Stimulated activated naive B cell treated with anti-CD40 and anti-IgM and Interleukin-4, amounts not matched to agents 10 μg/mL and 1 μg/mL and 100 μg/mL, for 72 hours (primary cell): ENCODE measurements at places on chromosomes 1 and 21.

DNA sequence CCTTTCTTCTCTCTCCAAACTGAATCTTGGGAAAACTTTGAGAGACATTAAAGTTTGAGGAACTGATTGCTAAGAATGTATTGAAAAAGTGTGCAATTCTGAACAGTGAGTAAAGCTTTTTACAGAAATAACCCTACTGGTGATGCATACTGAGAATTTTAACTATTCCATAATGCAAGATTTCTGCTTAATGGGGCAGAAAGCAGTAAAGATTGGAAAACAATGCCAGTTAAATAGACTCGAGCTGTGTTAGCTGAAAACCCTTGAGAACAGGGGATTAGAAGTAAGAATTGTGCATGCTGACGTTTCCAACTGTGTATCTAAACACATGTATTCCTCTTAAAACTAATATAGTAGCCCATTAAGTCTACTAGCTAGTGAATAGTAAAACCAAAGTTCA is 1500.2 kb upstream of the PRMT6 start:
- DNase-seq, result no peak

DNA sequence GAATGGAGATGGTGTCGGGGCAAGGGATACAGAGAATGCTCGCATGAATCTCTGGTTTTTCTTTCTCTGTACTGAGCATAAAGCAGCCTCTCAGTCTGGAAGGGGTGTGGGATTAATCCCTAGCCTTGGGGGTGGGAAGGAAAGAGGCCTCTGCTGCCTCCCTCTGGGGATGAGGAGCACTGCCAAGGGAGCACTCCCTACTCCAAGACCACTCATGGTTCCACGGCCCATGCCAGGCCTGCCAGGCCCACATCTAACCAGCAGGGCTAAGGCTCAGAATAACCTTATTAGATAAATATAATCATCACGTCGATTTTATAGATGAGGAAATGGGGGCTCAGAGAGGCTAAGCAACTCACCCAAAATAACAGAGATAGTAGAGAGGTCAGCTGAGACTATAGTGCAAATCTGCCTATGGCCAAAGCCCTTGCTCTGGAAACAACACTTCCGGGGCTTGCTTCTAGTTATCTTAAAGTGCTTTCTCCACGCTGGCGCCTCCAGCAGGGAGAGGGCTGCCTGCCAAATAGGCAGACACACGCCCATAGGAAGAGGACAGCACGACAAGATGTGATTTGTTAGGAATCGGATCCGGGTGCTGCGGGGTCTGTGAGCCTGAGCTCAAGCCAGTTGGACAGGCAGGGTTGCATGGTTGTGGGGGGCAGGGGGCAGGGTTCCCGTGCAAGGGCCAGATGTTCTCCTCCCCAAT is 522 bp downstream of the TEX35 start:
- DNase-seq, result no peak

GRCh38 chr1:93262645-93263044 is 82.1 kb downstream of the CCDC18 start:
- DNase-seq, result no peak

DNA sequence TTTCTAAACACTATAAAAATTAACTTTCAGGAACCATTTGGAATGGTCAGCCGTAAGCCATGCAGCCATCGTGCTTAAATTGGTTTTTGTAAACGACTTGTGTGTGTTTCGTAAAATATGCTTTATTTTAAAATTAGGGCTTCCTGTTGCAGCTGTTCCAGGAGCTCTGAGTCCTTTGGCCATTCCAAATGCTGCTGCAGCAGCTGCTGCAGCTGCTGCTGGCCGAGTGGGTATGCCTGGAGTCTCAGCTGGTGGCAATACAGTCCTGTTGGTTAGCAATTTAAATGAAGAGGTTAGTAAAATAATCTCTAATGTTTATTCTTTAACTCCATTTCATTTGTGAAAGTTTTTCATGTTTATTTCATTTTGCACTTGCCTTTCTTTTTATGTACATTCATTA is 83.1 kb downstream of the PTBP2 start:
- no peak for DNase-seq

- DNase-seq, result no peak
Observed at GRCh38 chr1:32684167-32684811, 18.3 kb downstream of the SYNC start.

DNA sequence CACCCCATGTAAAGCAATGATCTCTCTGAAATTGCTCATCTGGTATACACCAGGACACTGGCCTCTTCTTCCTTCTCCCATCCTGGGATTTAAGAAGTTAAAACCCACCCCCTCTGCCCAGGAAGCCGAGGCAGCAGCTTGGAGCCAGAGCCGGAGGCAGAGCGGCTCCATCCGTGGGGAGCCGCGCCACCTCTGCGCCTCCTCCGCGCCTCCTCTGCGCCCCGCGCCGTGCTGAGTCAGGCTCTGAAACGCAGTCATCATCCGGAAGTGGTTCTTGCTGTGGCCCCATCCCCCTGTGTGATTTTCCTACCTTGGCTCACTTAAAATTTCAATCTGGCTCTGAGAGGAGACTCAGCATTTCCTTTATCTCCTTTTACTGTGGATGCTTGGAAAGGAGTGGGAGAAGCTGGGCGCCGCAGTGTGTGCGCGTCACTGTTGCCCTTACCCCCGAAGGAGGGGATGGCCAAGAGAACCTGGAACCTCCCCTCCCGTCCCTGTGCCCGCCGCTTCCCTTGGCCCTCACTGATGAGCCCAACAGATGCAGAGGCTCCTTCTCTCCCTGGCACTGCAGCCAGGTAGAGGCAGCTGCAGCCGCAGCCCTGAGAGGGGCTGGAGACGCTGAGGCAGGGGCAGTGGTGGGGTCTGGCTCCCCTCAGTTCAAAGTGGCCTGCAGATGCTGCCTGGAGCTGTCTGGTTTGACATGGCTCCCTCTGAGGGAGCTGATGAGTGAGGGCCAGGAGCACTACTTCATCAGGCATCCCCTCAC is 15.3 kb upstream of the NPHP4 start:
- DNase-seq, result no peak

DNA sequence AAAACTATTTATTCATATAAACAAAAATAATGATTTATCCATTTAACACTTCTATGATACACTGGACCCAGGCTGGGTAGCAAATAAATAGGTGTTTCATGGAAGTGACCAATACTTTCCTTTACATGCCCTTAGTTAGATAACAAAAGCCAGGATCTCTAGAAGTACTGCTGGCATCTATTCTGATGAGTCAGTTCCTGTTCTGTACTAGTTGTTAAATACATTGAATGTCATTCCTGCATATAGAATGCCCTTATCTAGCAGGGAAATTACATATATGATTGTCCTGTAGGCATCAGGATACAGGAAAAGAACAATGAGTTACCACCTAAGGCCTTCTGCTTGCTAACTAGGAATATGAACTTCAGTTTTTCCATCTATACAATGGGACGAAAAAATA is 130.8 kb downstream of the HFM1 start:
- no peak for DNase-seq

GRCh38 chr21:36639769-36640168 is 59.1 kb upstream of the SIM2 start:
- DNase-seq, result no peak

- no peak for DNase-seq
Observed at GRCh38 chr1:22972760-22973159, at the start of gene LACTBL1. TSS of gene LACTBL1 (minus strand) at chr1:22972866. CDS start at chr1:22972316, 550 bp downstream.

- DNase-seq, result no peak
Observed at GRCh38 chr1:226657895-226658545, 81.1 kb downstream of the ITPKB start.

- DNase-seq, result no peak
Observed at GRCh38 chr1:103416681-103417286, 108.7 kb upstream of the RNPC3 start.

- DNase-seq, result no peak
Observed at GRCh38 chr1:231763456-231763855, 136.9 kb downstream of the DISC1 start.

GRCh38 chr1:43058545-43059360 is 100.1 kb upstream of the SLC2A1 start:
- no peak for DNase-seq

GRCh38 chr1:64505232-64505943 is 35.5 kb downstream of the CACHD1 start:
- peak; percentile 1 for DNase-seq

DNA sequence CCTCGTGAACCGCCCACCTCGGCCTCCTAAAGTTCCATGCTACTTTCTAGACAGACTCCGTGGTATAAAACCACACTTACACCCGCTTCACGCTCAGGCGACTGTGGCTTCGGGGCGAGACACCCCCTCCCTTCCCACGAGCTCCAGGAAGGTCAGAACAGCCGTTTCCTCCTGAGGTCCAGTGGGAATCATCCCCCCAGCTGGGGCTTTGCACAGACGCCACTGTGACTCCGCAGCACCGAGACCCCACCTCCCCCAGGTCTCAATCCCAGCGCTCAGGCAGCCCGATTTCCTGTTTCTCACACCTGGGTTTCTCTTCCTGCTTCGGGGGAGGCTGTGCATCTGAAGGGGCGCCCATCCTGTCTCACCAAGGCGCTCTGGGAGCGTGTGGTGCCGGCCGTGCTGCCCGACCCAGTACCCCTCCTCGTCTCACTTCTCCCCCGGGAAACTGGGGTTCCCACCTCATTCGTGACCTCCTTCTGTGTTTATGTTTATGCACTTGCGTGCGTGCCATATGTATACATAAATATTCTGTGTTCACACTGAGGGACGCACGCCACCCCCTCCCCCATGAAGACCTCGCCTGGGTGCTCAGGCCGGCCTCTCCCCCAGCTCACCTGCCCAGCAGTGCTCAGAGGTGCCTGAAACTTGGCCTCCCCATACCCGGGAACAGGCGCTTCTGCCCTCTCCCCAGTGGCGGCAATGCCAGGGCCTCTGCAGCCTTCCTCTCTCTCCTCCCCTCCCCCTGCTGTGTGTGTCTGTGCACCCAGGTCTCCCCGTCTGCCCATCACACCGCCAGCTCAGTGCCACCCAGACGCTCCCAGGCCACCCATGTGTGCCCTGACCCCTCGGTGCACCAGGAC is 14.6 kb downstream of the SLC35E2B start:
- peak; percentile 79 for DNase-seq

- DNase-seq, result no peak
Observed at GRCh38 chr1:42956739-42957138, 1.9 kb downstream of the SLC2A1 start.

DNA sequence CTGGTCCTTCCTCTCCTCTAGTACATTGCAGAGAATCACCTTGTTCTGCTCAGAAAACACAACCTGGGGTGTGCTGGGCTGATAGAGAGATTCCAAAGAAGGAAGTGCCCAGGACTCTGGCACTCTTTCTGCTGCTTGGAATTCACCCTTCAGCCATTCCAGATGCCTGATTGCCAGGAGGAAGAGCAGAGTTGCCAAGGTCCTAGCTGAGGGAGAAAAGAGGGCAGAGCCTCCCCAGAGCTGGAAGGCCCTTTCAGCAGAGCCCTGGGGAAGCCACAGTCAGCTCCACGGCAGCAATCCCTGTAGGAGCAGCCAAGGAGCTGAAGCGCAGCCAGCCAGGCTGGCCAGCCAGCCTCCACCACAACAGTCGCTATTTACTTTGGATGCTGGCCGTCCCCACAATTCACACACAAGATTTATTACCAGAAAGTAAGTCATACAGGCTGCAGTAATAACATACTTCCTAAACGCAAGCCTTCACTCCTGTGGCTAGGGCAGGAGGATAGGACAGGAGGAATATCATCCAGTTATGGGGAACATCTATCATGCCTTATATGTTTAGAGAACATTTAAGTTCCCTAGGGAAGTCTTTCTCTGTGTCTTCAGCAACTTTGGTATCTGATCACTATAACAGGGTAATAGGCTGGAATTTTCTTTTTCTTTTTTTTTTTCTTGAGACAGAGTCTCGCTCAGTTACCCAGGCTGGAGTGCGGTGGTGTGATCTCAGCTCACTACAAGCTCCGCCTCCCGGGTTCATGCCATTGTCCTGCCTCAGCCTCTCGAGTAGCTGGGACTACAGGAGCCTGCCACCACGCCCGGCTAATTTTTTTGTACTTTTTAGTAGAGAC is 36.6 kb upstream of the SLC44A3 start:
- no peak for DNase-seq

DNA sequence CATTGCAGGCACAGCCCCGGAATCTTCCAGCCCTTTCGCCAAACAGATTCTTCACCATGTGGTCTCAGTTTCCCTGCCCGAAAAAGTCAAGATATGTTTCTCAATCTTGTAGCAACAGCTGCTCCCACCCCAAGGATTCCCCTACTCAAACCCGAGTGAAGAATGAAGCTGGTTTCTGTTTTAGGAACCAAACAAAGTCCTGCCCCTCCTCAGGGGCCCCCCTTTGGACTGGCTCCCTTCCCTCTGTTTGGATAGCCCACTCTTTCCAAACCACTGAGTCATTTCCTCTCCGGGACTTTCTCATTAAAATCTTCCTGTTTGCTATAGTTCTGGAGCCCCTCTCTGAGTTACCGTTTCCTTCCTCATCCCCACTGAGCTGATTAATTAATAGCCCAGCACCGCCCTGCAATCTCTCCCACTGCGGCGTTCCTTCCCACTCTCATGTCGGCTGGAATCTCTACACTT is 100.9 kb downstream of the TSEN15 start:
- no peak for DNase-seq

DNA sequence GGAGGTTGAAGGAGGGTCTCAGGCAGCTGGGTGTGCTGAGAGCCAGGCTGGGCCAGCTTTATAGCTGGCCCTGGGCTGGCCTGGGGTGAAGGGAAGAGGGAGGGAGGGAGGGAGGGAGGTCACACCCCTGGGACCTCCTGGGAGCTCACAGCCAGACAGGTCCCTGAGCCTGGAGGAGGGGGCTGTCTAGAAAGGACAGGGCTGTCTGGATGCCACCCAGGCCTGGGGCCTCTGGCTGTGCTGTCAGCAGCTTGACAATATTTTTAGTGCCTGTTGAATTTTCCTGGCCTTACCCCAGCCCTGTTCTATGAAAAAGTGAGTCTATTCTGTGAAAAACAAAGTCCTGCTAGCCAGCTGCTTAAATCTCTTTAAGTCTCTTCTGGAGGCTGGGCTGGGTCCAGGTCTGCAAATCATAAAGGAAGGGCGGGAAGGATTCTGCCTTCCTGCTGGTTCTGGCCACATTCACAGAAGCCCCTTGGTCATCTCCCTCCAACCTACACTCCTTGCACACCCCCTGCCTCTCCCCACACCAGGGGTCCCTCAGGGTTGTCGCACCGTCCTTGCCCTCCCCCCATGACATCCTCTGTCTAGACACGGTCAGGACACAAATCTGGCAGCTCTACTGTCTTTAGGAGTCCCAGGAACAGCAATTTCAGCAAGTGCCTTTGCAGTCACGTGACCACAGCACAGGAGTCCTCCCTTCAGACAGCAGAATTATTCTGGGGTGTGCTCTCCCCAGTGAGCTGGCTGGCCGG is at the start of gene LEFTY2:
Gene LEFTY2, minus strand, starts transcription at position 34 of the 755 bp plus-strand sequence. CDS start 80 bp downstream, outside the sequence.
- no peak for DNase-seq

DNA sequence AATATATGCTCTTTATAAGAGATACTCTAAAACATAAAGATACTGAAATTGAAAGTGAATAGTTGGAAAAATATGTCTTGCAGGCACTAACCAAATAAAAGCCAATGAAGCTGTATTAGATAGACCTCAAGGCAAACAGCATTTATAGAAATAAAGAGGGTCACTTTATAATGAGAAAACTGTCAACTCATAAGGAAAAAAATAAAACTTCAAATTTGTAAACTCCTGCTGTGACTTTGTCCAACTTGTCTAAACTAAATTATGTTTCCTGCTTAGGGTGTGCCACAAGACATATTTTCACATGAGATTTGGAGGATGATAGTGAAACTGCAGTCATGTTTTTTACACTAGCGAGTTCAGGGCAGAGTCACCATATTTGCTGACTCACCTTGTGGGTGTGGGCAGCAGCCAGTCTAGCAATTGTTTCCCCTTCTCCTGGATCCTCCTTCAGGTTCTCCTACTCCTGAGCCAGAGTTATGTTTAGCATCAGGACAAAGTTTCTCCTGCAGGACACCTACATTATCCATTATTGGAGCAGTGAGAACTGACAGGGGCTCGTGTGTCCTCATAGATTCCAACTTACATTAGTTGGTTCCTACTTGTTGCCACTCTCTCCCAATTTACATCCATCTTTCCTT is 43.8 kb downstream of the CD53 start:
- DNase-seq, result no peak
